ENCODE measurements at places on chromosomes 3 and 15.

- peaks cover 85% of the 10 kb centered on the region for H3K36me3 ChIP-seq
- H3K27me3 ChIP-seq, result no peaks in the 10 kb centered on the region
- H3K4me3 ChIP-seq, result no peak overlapping the region
- no peaks in the 10 kb centered on the region for H3K4me1 ChIP-seq
These were observed 10.5 kb downstream of the BNIP2 start for GRCh38 chr15:59678620-59679019.

DNA sequence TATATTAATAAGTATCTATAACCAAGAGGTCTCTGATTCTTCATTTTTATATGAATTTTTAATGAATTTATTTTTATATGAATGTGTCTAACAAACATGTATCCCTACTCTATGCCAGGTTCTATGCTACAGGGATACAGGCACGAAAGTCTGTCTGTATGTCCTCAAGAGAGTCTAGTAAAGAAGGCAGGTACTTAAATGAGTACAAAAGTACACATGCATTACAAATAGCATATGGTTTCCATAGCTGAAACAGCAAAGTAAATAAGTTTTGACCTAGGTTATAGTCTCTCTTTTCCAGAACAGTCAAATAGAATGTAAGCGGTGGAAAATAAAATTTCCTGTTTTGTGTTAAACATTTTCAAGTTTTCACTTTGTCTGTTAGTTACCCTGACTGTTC is 13.3 kb upstream of the ABHD10 start:
- H3K27me3 ChIP-seq, result no peaks in the 10 kb centered on the region
- DNase-seq, result no peak
- H3K27ac ChIP-seq, result no peak overlapping the region

DNA sequence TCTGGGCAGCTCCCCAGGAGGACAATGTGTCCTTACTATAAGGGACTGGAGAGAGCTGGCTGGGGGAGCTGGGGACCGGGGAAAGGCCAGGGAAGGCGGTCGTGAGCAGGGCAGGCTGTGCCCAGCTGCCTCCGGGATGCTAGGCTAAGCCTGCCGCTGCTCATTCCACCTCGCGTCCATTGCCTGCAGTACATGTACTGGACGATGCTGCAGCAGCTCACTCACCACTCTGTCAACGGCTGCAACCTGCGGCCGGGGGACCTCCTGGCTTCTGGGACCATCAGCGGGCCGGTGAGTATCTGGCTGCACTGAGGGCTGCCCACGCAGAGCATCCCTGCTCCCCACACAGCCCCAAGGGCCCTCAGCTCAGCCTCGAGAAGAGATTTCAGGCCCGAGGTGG is 27.1 kb downstream of the FAH start:
- H3K27ac ChIP-seq, result no peak overlapping the region
- no peaks in the 10 kb centered on the region for H3K27me3 ChIP-seq
- H3K36me3 ChIP-seq, result no peaks in the 10 kb centered on the region
- DNase-seq, result no peak

DNA sequence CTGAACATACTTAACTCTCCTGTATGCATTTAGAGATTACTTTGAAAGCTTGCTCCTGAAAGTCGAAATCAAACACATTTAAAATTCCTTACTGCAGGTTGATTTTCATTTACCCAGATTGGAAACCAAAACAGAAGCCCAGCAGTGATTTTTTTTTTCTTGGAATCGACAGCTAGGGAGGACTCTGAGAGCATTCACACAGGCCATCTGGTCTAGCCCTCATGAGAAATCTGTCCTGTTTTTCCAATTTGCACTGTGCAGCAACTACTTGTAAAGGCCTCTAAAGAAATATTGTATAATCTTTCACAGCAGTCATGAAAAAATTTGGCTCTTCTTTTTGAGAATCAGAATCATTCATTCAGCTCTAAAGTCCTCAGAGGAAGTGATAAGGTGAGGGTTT is 179.2 kb downstream of the KCNAB1 start:
- H3K36me3 ChIP-seq, result no peaks in the 10 kb centered on the region
- DNase-seq, result no peak
- H3K4me1 ChIP-seq, result no peaks in the 10 kb centered on the region
- no peak overlapping the region for H3K4me3 ChIP-seq
- H3K27ac ChIP-seq, result no peak overlapping the region
- H3K27me3 ChIP-seq, result peaks cover 52% of the 10 kb centered on the region

DNA sequence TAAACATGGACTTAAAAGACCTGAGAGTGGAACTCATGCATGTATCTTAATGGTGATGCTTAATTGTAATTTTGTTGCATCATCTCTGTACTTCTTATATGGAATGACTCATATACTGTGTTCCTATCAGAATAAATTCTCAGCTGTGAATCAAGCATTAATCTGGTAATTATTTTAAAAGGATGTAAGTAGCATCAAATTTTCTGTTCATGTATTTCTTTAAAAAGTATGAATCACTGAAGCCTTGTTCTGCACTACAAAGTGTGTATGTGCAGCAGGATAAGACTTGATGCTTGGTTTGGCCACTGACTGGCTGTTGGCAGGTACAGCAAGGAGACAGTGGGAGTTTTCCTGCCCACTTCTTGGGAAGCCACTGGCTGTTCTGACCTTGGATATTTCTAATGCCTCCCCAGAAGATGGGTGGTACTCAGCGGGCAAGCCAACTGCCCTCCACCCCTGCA is 123.9 kb downstream of the ANO10 start:
- no peaks in the 10 kb centered on the region for H3K27me3 ChIP-seq
- DNase-seq, result no peak

GRCh38 chr3:143239031-143239430 is 119.5 kb downstream of the CHST2 start:
- H3K4me1 ChIP-seq, result peaks cover 3% of the 10 kb centered on the region
- no peak overlapping the region for H3K4me3 ChIP-seq
- no peak overlapping the region for H3K27ac ChIP-seq
- peaks cover 10% of the 10 kb centered on the region for H3K27me3 ChIP-seq

DNA sequence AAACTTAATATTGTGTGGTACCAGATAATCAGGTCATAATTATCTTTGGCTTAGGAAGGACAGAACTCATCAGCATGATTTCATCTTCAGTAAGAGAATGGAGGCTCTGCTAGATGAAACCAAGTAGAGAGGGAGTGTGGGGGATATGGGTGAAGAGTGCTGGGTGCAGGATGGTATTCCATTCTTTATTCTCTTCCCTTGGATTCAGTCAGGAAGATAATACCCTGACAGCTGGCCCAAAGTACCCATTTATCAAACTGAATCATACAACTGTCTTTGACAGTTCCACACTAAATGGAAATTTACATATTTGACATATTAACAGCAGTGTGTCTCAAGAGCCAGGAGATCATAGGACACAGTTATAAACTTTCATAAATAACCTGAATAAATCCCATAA is 44.7 kb downstream of the GOLIM4 start:
- H3K27ac ChIP-seq, result no peak overlapping the region
- H3K4me1 ChIP-seq, result no peaks in the 10 kb centered on the region

DNA sequence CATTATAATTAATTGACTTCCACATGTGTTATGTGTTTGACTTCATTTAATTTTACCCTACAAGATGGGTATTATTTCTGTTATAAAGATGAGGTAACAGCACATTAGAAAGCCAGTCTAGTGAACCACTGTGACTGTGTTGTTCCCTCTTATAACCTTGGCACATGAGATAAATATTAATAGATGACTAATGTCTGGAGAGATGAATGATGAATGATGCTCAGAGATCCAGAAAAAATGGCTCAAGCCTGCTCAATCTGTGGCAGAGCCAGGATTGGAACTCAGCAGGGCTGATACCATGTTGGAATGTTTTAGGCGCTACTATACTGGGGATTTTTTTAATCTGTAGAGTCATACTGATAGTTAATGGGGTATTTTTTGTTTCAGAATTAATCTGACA is 118.8 kb upstream of the PTX3 start:
- no peaks in the 10 kb centered on the region for H3K36me3 ChIP-seq
- no peak overlapping the region for H3K27ac ChIP-seq
- no peaks in the 10 kb centered on the region for H3K4me1 ChIP-seq
- H3K4me3 ChIP-seq, result no peak overlapping the region
- no peaks in the 10 kb centered on the region for H3K27me3 ChIP-seq

DNA sequence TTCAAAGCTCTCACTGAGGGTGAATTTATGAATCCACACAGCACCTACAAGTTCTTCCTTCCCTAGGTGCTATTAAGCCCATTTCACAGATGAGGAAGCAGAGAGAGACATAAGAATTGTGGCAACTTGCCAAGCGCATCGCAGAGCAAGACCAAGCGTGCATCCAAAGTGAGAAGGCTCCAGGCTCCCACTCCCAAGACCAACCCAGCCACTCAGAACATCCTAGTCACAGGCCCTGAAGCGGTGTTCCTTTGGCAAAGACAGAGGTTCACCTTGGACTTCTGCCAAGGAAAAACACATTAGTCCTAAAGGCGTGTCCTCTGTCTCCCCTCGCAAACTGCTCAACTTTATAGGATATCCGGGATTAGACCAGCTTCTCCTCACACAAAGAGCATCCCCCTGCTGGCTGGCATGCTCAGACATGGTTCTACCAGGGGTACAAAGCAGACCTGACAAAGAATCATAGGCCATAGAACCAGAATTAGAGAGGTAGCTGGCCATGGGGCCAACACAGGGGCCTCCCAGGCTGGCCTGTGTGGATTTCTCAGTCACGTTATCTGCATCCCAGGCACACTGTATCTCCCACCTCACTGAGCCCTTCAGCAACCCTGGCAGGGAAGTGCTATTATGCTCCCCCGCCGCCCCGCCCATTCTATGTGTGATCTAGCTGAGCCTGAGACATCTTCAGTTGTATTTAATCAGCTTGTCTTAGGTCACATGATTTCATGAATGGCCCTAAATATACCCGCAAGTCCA is 160.2 kb downstream of the FOXP1 start:
- peaks cover 65% of the 10 kb centered on the region for H3K4me1 ChIP-seq
- DNase-seq, result no peak
- no peaks in the 10 kb centered on the region for H3K27me3 ChIP-seq
- peak overlapping the region; percentile 33 for H3K4me3 ChIP-seq

- no peak overlapping the region for H3K4me3 ChIP-seq
- H3K27me3 ChIP-seq, result no peaks in the 10 kb centered on the region
- H3K27ac ChIP-seq, result no peak overlapping the region
- no peak for DNase-seq
- peaks cover 9% of the 10 kb centered on the region for H3K36me3 ChIP-seq
- peaks cover 60% of the 10 kb centered on the region for H3K4me1 ChIP-seq
These were observed 9.3 kb downstream of the LRCH3 start for GRCh38 chr3:197800379-197800778.

DNA sequence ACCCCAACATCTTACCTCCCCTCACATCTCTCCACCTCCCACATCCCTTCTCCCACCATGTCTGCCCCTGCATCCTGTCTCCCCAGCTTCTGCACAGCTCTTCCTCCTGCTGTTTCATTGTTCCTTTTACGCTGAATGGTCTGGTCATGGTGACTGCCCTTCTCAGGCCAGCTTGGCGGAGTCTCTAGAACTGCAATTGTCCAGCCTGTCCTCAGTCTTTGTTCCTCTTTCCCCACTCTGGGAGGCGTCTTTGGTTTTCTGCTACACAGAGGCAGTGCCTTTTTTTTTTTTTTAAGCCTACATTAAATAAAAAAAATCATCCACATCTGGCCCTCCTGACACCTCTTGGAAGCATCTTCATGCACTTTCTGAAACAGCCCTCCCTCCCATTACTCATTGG is 49.1 kb upstream of the SEC22A start:
- peaks cover 1% of the 10 kb centered on the region for H3K36me3 ChIP-seq
- no peak for DNase-seq
- no peak overlapping the region for H3K4me3 ChIP-seq
- H3K27ac ChIP-seq, result peak overlapping the region; percentile 98
- H3K27me3 ChIP-seq, result no peaks in the 10 kb centered on the region

- peaks cover 11% of the 10 kb centered on the region for H3K27me3 ChIP-seq
- DNase-seq, result no peak
- no peaks in the 10 kb centered on the region for H3K4me1 ChIP-seq
- no peak overlapping the region for H3K4me3 ChIP-seq
- H3K36me3 ChIP-seq, result no peaks in the 10 kb centered on the region
These were observed 759.7 kb downstream of the NTRK3 start for GRCh38 chr15:87496795-87497194.

DNA sequence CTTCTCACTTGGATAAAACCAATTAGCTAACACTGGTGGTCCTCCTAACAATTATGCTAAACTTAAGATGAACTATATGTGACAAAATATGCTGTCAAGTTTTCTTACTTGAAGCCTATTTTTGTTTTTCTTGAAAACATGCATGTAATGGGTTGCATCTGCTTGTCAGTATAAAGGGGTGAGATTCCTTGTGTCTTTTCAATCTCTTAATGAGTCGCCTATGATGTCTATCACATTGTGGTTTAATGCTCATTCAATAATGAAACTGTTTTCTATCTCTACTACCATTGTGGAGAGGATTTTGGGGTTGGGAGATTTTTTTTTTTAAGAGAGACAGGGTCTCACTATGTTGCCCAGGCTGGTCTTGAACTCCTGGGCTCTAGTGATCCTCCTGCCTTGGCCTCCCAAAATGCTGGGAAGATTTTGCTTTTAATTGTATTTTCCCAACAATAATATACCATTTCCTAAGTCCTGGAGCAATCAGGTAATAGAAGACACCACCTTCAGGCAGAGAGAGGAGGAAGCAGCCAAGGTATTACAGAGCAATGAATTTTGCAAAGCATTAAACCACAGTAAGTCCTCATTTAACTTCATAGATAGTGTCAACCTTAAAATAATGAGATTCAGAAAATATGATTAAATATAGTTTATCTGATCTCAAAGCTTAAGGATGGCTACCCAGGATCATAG is 17.4 kb upstream of the TRMT10C start:
- DNase-seq, result no peak
- no peak overlapping the region for H3K4me3 ChIP-seq
- H3K4me1 ChIP-seq, result peaks cover 17% of the 10 kb centered on the region
- H3K27ac ChIP-seq, result peak overlapping the region; percentile 84
- no peaks in the 10 kb centered on the region for H3K27me3 ChIP-seq

DNA sequence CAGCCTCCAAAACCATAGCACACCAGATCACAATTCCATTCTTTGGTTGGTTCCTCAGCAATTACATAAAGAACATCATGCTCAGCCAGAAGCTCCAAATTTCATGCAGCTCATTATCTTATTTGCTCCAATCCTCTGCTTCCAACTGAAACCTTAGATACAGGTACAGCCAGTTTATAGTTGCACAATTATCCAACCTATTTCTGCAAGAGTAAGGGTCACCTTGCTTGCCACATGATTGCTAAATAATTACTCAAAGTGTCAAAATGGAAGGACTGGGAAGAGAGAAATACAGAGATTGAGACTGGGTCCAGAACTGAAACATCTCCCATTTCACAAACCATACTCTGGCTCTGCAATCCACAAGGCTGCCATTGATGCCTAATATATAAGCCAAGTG is 23.4 kb upstream of the SHC4 start:
- no peak overlapping the region for H3K27ac ChIP-seq
- peaks cover 6% of the 10 kb centered on the region for H3K27me3 ChIP-seq
- no peak overlapping the region for H3K4me3 ChIP-seq
- H3K36me3 ChIP-seq, result peaks cover 10% of the 10 kb centered on the region

DNA sequence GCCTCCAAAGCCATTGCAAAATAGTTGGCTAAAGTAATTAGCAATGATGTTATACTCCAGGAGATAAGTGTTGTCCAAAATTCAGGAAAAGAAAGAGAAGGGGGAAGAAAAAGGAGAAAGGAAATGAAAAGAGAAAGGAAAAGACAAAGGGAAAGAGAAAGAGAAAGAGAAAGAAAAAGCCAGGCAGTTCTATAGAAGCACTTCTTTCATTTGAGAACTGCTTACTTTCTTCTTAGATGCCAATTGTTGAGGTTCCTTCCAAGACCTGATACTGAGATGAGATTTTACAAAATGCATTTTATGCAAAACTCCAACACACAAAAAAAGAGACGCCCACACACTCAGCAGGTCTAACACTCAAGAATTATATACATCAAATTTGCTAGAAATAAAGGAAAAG is 298.4 kb downstream of the KCNH8 start:
- no peak overlapping the region for H3K27ac ChIP-seq
- no peaks in the 10 kb centered on the region for H3K4me1 ChIP-seq
- no peak overlapping the region for H3K4me3 ChIP-seq
- H3K36me3 ChIP-seq, result no peaks in the 10 kb centered on the region
- no peak for DNase-seq
